ENCODE measurements at places on chromosomes 1 and 21. TPM values are rescaled to one million over a fixed set of nuclear protein-coding genes. Genes with fewer than 3 reads are reported as not detected.

GRCh38 chr1:110597966-110598365 is 8.2 kb downstream of the KCNA2 start:
- no peak for DNase-seq

- DNase-seq, result no peak
Measured at GRCh38 chr1:5525597-5526384, 466.4 kb downstream of the NPHP4 start.

- DNase-seq, result no peak
Measured at GRCh38 chr1:26630634-26631033, 65.2 kb upstream of the ARID1A start.

GRCh38 chr1:111618961-111619634 is 491 bp upstream of the RAP1A start:
- no peak for DNase-seq

DNA sequence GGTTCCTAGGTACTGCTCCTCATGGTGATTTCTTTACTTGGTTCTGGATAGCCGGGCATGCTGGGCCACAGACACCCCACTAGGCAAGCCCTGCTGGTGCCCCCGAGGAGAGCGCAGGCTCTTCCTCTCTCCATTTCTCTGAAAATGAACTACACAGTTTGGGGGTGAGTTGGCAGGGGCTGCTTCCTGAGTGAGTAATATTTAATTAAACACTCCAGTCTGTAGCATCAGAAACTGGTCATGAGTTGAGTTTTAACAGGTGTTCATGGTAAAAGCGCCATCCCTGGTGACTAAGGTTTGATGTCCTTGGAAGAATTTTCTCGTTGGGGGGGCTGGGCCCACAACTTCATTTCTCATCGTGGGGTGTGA is 1.7 kb downstream of the SPSB1 start:
- DNase-seq, result peak; percentile 87

- DNase-seq, result no peak
Measured at GRCh38 chr1:171566467-171566866, 55.6 kb upstream of the MYOCOS start.

DNA sequence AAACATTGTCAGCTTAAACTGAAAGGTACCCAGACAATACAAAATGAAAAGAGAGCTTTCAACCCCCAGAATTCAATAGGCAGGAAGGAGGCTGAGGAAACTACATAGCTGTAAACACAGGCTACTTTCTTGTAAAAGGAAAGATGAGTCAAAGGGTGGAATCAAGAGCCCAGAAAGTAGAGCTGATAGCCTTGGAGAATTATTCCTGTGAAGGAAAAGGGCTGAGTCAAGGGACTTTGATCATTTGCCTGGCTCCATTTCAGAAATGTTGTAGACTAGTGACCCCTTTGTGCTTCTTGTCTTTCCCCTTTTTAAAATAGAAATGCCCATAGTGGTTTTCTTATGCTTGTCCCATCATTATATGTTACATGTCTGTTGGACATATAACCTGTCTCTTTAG is 597.6 kb downstream of the ADGRL2 start:
- no peak for DNase-seq

DNA sequence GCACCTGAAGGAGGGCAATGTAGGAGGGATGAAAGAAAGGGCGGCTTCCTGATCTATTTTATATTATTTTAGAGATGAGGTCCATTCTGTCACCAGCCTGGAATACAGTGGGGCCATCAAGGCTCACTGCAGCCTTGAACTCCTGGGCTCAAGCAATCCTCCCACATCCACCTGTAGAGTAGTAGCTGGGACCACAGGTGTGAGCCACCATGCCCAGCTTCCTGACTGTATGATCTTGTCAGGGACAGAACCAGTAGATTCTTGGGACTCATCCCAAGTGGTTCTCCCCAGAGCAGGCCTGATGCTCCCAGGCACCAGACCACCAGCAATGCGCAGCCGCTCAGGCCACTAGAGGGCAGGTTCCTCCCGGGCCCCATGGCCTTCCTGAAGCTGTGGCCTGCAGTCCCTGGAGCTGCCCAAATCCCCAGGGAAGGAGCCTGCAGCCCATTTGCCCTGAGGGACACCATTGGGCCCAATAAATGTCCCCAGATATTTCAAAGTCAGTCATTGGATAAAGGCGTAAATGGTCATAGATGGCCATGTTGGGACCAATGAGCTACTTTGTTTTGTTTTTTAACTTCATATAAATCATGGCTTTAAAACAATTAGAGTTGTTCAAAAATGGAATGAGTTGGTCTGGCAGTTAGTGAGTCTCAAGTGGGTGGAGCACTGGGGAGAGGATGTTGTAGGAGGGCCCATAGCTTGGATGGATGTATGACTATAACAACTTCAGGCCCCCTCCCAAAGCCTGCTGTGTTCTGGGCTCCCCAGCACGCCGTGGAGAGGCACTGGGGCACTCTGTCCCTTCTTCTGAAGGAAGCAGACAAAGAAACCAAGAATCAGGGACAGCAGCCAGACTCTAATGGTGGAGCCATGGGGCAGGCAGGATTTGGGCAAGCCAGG is 44.7 kb upstream of the GOLT1A start:
- DNase-seq, result peak; percentile 70

Gene TRIM17
- total RNA-seq, result not detected

Gene GJA5
- total RNA-seq, result not detected

All from A172 (cell line).